Fibroblast of skin of scalp (primary cell): ENCODE measurements at places on chromosomes 4 and X.

DNA sequence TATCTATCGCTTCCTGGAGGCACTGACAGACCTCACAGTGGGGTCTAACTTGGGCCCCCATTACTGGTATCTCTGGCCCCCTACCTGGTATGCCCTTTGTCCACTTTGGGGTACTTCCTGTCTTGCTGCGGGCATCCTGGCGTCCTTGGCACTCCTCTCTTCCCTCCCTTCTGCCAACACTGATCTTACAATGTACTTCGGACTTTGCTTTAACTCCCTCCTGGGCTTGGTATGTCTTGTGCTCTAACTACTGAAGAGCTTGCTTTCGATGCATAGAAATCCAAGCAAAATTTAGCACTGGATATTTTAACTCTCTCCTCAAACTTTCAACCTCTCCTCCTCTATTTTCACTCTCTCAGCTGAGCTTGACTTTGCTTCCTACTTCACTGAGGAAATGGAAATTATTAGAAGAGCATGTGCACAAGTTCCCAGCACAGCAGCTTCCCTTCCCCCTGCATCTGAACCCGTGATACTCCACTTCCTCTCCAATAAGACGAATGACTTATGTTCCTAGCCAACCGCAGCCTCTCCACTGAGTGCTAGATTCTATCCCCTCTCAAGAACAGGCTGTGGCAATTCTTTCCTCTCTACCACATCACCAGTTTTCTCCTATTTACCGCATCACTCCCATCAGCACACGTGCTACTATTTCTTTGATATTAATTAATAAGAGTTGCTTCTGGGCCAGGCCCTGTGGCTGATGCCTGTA is 52.9 kb downstream of the SUPT20HL2 start:
- peak; percentile 53 for DNase-seq

- no peak for DNase-seq
Measured at GRCh38 chrX:40040686-40041461, 56.9 kb downstream of the BCOR start.

- DNase-seq = no peak
Measured at GRCh38 chr4:160141206-160141605, 1038.3 kb downstream of the RAPGEF2 start.

- DNase-seq = peak; percentile 100
Measured at GRCh38 chr4:57064811-57065711, 45.1 kb downstream of the IGFBP7 start.

DNA sequence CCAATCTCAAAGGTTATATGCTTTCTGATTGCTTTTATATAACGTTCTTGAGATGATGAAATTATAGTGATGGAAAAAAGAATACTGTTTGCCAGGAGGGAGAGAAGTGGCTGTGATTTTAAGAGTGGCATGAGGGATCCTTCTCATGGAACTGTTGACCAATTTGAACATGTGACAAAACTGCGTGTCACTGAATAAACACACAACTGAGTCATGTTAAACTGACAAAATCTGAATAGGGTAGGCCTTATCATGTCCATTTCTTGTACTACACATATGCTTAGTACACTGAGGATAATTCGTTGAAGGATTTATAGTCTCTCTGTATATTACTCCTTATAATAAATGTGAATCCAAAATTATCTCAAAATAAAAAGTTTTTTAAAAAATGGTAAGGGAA is 22.2 kb upstream of the HSPA4L start:
- peak; percentile 2 for DNase-seq

DNA sequence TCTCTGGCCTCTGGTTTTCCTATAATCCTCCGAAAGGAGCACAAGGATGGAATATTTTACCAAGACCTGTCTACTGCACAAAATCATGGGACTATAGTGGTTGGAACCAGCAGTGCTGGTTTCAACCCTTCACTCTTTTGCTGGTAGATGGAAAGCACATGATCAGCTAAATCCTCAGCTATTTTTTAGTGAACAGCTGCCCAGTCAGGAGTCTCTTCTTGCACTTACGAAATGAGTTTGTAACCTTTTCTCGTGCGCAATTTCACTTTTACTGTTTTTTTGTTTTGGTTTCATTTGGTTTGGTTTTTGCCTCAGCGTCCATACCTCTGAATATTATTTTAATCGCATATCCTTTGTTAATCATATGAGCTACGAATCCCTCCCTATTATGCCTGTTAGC is 418.5 kb upstream of the CPEB2 start:
- no peak for DNase-seq

DNA sequence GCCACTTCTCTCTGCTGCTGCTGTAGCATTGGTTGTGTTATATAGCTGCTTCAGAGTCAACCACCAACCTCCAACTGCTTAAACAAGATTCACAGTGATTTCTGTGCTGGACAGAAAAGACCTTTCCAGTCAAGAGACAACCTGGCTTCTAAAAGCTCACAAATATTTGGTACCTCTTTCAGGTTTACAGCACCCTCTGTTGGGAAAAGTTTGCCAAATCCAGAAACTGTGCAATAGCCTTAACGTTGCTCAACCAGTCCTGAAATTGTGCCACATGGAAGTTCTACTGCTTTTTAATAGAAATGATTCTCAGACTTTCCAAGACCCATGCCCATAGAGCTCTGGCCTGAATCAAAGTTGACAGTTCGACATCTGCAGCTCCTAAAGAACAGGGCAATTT is 842.1 kb upstream of the HTR2C start:
- DNase-seq = peak; percentile 0

DNA sequence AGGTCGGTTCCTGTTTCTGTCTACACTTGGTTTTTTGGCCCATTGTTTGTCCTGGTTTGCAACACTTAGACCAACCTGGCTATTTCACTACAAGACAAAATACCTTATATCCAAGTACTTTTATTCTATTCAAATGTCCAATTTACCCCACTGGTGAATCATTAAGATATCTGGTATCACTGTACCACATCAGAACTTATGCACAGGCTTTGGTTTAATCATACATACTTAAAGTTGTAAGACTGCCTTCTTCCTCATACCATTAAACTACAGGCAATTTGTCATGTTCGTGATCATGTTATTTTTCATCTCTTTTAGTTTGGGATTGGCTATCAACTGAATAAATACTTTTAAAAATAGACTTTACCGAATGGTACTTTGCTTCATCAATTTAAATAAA is 53.0 kb upstream of the ATOH1 start:
- no peak for DNase-seq
